T-helper 17 cell (primary cell): ENCODE measurements at places on chromosomes 2 and 18.

DNA sequence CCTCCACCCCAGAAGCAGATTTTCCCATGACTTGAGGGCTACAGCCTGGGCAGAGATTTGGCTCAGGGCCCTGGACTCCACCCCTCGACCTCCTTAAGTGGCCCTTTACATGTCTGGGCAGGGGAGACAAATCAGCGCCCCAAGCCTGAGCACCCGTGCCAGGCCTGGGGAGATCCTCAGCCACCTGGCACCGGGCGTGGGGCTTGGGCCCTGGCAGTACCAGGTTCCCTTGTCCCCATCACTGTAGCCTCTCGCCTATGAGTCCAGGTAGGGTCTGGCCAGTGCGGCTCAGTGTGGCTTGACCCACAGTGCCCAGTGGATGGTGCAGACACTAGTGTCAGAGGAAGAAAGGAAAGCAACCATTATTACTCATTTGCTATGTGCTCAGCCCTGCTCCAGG lies 22.0 kb upstream of the DNMT3A start:
- no peak for DNase-seq

GRCh38 chr2:175066411-175066810 lies 61.2 kb upstream of the CHN1 start:
- DNase-seq: no peak

DNA sequence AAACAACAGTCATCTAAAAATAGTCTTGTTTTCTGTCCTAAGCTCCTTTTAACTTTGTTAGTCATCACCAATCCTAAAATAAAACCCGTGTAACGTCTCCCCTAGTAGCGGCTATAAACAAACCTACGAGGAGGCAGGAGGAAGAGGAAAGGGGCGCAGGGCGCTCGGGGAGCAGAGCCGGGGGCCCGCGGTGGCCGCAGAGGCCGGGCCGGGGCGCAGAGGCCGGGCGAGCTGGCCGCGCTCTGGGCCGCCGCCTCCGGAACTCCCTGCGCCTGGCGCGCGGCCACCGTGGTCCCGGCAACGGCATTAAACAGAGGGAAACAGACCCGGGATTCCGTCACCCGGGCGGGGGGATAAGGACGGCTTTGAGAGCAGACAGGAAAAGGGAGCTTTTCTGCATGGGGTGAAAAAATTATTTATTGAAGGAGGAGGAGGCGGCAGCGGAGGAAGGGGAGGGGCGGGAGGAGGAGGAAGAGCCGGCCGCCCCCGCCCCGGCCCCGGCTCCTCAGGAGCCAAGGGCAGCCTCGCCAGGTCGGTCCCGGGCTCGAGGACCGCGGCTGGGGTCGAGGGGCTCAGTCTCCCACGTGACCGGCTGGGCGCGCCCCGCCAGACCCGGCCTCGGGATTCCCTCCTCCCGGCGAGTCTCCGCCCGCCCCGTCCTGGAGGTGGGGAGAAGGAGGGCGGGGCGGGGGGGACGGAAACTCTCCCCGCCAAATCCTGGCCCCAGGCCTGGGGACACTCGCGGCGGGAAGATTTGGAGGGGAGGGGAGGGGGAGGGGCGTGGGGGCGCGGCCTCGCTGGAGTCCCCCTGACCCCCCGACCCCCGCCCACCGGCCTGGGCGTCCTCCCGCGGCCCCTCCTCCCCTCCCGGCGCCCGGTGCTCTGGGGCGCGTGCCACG lies 1.8 kb upstream of the NFATC1 start:
- no peak for DNase-seq

DNA sequence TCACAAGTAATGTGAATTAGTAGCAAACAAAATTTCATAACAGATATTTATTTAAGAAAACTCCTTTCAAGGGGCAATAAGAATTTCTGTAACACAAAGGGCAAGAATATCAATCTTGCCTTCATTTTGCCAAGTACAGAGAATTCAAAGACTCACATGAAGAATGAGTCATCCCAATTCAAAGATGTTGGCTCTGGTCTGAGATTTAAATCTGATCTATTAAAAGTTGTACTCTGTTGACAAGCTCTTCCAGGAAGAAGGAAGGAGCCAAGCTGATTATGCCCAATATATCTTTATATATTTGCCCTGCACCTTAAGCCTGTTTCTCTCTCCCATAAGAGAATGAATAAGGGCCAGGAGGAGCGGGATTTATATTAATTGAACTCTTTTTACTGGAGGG lies 55.9 kb upstream of the RPE start:
- DNase-seq: no peak

DNA sequence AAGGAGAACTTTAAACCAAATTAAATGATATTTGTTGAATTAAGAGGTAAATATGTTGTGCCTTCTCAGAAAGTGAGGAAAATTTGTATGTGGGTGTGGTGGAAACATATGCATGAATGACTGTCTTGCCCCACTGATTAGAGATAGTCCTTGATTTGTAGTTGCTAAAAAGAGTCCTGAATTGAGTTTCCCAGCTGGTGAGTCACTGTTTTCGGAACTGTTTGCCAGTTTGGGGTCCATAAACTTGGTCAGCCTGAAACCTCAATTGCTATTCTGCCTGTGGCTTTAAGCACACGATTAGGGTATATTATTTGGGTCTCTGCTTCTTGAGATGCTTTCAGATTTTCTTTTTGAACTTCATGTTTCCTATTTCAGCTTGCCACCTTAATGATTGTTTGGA lies 53.3 kb downstream of the PIKFYVE start:
- DNase-seq: no peak

GRCh38 chr2:191195021-191195420 lies 44.2 kb upstream of the STAT4 start:
- DNase-seq: no peak

DNA sequence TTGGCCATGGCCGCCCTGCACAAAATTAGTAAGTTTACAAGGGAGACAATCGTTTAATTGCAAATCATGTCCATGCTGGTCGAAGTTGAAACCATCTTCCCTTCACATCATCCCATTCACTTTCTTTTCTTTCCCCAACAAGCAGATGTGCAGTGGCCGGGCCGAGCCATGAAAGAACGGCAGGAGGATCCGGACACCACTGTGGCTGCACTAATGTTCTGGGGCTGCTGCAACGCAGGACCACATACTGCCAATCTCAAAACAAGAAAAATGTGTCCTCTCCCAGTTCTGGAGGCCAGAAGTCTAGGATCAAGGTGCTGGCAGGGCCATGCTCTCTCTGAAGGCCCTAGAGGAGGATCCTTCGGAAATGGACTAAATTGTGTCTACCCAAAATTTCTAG lies 227.4 kb upstream of the MYT1L start:
- DNase-seq: no peak
